Hematopoietic multipotent progenitor cell treated with erythropoietin and hydrocortisone succinate and interleukin-3 and kit ligand, for 4 days (in vitro differentiated cells): ENCODE measurements at places on chromosomes 5 and 9.

DNA sequence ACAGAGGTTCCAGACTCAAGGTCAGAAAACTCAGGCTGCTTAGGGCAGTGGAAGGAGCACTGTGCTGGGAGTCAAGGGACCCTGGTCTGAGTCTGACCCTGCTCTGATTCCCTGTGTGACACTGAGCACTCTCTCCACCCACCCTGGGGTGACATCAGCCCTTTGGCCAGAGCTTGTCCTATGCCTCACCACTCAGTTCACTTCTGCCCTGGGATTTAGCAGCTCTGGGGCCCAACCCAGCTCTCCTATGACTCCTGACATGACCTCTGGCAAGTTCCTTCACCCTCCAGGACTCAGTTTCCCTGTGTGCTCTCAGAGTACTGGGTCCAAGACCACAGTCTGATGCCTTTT is 63.9 kb downstream of the FAM114A2 start:
- DNase-seq, result no peak

- DNase-seq, result no peak
These were observed 69.9 kb downstream of the C9orf57 start for GRCh38 chr9:71990466-71990865.

DNA sequence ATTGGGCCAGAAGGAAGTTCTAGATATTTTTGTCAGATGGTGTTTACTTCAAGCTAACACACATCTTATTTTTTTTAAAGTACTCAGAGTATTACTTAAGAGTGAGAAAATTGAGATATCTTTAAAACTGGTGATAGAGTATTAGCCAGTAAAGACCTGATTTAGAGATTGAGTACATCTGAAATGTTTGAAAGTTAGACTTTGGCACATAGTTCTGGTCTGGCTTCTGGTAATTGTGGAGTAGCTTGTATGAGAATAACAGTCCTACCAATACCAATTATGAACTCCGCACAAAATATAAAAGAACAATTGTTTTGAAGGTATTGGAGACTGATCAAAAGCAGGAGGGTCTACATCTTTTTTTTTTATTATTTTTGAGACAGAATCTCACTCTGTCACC is 44.5 kb upstream of the GLIPR2 start:
- no peak for DNase-seq

DNA sequence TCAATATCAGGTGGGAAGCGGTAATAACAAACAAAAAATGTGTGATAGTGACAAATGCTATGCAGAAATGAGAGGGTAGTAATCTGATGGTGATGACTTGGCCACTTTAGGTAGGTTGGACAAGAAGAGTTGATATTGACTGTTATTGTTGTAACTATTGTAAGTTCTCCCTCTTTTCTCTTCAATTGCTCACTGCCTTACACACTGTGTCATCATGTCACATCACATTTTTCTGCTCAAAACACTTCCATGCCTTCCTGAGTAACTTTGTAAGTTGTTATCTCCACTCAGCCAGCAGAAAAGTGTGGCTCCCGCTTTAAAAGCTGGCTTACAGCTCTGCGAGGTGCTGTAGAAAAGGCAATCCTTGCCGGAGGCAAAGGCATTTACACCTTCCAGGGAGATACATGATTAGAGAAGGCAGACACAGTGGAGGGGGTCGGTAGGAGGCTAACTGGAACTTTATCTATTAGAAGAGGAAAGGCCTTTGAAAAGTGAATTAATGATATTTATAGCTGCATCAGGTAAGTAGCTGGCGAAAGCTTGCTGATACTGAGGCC is 85.2 kb upstream of the CLINT1 start:
- DNase-seq, result no peak

- DNase-seq, result no peak
These were observed 443.8 kb upstream of the ST8SIA4 start for GRCh38 chr5:101346906-101347305.

DNA sequence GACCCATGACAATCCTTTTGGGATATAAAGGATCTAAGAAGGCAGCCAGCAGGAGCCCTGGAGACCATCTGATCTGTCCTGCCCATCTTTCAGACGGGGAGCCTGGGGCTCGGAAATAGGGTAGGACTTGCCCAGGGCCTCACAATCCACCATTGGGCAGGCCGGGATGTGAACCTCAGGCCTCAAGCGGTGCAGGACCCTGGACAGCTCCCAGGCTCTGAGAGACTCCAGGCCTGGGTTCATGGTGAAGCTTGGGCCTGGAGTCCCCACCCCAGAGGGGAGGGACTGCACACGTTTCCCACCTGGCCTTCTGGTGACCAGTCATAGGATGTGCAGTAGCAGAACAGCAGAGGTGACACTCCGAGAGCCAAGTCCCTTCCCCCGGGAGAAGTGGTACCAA is 36.6 kb upstream of the RAPGEF1 start:
- peak; percentile 77 for DNase-seq

- no peak for DNase-seq
These were observed 46.7 kb downstream of the INSYN2B start for GRCh38 chr5:169933616-169934015.

DNA sequence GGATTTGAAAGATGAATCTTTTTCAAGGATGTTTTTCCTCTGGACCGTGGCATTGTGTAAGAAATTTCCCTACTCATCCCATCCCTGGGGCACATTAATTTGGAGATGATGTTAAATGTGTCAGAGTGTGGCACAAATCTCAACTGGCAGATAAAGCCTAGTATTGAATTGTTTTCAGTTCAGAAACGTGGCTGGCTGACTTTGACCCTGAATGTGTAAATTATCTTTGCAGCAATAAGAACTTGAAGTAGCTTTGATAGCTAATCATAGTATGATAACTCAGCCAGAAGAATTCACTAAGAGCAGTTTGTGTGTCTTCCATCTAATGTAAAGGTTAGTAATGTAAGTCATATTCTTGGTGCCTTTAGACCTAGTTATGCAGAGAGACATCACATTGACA is 238.4 kb upstream of the DMRT1 start:
- DNase-seq, result no peak

GRCh38 chr5:82984786-82985735 is 92.1 kb downstream of the TMEM167A start:
- no peak for DNase-seq

- DNase-seq, result peak; percentile 32
These were observed 31.3 kb upstream of the HTR4 start for GRCh38 chr5:148685520-148686134.

GRCh38 chr9:20984506-20984905 is 46.9 kb downstream of the HACD4 start:
- DNase-seq, result no peak

- DNase-seq, result peak; percentile 87
These were observed 50.2 kb downstream of the C9orf50 start for GRCh38 chr9:129570450-129571297.

- no peak for DNase-seq
These were observed 90.4 kb upstream of the CHD1 start for GRCh38 chr5:99019254-99019653.

DNA sequence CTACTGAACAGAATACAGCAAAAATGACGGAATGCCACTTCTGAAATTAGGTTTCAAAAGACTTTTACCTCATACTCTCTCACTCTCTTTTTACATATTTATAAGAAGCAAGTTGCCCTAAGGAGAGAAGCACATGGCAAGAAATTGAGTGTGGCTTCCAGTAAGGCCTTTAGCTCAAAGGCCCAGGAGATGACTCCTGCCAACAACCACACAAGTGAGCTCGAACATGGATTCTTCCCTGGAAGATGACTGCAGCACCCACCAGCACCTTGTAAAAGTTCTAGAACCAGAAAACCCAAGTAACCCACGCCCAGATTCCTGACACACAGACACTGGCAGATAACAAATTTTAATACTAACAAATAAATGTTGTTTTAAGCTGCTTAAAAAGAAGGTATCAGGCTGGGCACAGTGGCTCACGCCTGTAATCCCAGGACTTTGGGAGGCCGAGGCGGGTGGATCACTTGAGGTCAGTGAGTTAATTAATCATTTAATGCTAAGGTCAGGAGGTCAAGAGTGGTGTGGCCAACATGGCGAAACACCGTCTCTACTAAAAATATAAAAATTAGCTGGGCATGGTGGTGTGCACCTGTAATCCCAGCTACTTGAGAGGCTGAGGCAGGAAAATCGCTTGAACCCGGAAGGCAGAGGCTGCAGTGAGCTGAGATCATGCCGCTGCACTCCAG is 17.0 kb downstream of the PTBP3 start:
- peak; percentile 50 for DNase-seq

DNA sequence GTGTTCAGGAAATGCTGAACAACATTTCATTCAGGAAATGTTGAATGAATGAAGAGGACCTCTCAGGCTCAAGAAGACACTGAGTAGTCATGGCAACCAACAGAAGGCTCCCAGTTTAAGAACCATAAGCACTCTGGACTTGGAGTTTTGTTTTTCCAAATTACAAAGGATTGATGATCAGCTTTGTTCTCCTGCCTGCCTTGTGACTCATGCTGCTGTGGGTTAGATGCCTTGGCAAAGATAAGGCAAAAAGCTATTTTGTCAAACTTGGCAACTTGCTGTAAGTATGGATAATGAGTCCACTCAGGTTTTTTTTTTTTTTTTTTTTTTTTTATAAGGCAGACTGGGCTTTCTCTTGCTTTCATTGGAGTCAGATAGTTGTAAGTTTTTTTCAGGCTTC is 365.0 kb downstream of the TMEM232 start:
- peak; percentile 16 for DNase-seq

- no peak for DNase-seq
These were observed 190.6 kb downstream of the DAB2IP start for GRCh38 chr9:121841771-121842611.

DNA sequence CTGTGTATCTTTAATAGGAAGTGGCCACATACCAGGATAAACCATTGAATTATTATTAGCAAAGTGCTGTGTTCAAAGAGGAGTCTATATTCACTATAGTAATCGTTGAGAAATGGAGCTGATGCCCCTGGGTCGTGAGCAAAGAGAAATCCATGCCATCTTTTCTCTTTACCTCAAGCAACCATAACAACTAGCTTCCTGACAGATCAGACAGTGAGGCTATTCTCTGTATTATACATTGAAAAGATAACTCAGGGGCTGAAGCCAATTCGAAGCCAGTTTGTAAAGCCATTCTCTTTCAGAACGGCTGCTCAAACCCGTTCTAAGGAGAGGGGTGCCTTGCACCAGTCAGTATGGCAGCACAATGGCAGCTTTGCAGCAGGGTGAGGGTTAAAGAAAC is 680.6 kb downstream of the SEMA5A start:
- no peak for DNase-seq

GRCh38 chr5:143065996-143066522 is 295.9 kb downstream of the ARHGAP26 start:
- no peak for DNase-seq

DNA sequence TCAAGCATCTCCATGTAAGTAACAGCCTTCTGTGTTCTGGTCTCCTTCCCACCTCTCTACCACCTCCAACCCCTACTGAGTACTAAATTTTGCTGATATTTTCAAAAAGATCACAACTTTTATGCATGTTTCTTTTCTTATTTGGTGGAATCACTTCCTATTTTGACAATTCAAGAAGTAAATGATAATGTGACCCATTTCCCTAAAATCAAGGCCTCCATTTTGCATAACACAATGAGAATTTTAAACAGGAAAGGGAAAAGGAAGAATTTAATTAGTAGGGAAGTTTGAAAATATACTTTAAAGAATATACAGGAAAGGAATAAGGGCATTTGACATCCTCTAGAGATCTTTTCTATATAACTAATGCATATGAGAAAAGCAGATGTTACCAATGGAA is 212.9 kb upstream of the RASA1 start:
- DNase-seq, result no peak

GRCh38 chr5:6135977-6136376 is 242.4 kb downstream of the MED10 start:
- no peak for DNase-seq

GRCh38 chr9:3330792-3331420 is 194.9 kb downstream of the RFX3 start:
- peak; percentile 13 for DNase-seq

GRCh38 chr9:107486674-107487520 is 2.7 kb downstream of the KLF4 start:
- DNase-seq, result no peak

- DNase-seq, result peak; percentile 93
These were observed 4.5 kb downstream of the PDE6A start for GRCh38 chr5:149940077-149940574.

DNA sequence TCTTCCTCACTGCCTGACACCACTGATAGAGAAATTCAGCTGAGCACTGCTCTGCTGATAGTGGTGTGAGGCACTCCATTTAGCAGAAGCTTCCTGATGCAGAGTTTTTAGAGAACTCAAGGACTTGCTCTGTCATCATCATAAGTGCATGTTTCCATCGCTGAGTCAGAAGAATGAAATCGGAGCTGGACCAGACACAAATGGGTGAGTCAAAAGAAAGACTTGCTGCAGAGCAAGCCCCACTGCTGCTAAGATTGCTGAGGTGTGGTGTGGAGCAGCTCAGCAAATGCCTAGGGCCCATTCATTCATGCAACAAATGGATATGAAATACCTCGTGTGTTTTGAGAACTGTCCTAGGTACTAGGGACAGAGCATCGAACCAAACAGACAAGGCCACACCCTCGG is 410.2 kb upstream of the SLC30A5 start:
- peak; percentile 17 for DNase-seq

DNA sequence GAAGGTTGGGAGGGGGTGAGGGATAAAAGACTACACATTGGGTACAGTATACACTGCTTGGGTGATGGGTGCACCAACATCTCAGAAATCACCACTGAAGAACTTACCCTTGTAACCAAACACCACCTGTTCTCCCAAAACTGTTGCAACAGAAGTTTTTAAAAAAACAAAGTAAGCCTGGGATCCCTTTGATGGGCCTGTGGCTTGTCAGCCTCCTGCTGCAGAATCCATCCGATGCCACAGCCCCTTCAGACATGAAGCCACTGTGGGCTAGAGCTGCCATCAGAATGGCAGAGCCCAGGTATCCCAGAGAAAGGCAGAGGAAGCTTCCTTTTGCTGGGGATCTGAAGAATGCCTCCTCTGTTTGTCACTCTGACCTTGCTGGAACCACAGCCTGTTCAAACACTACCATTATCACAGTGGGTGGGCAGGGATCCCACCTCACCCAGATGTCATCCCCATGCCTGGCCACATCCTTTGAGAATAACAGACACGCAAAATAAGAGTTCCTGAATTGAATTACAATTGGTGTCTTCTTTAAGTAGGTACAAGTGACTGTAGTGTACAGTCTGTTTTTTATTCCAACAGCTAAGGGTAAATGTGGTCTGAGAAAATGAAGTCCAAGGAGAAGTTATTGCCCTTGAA is 78.1 kb upstream of the DIRAS2 start:
- no peak for DNase-seq

- DNase-seq, result peak; percentile 43
These were observed 5.1 kb upstream of the SEPTIN8 start for GRCh38 chr5:132782101-132782500.

GRCh38 chr5:151680944-151681427 is 5.7 kb downstream of the SPARC start:
- no peak for DNase-seq

GRCh38 chr5:58077416-58077815 is 382.5 kb downstream of the PLK2 start:
- DNase-seq, result no peak

- DNase-seq, result no peak
These were observed 1.9 kb downstream of the PCSK5 start for GRCh38 chr9:75892216-75892911.

DNA sequence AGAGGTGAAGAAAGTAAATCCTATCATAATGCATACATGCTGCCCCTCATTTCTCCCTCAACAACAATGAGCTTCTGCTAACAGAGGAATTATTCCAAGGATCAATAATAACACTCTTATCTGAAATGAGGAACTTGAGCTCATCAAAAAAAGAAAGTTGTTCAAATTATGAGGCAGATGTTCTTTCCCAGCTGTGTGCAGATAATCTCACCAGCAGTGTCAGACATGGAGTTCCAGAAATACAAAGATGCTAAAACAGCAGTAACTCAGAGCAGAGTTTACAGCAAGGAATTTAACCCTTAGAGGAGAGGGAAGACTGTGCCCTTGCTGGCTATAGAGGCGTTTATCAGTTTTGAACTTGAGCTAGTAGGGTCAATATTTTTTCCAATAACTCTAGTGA is 153.1 kb downstream of the TRIM36 start:
- no peak for DNase-seq
